ENCODE measurements at places on chromosomes 5 and 9. TPM values are rescaled to one million over a fixed set of nuclear protein-coding genes. Genes with fewer than 3 reads are reported as not detected.

Gene ATP6V1G1
- 96.0 TPM for total RNA-seq

Gene MTRR
- total RNA-seq = 28.4 TPM

Gene TOPORS
- 20.7 TPM for total RNA-seq

Gene FABP6
- 1.2 TPM for total RNA-seq

Gene SCGB3A1
- total RNA-seq = 5.4 TPM

Gene CDKN2B
- 1.8 TPM for total RNA-seq

Gene F2RL2
- total RNA-seq = 311 TPM

DNA sequence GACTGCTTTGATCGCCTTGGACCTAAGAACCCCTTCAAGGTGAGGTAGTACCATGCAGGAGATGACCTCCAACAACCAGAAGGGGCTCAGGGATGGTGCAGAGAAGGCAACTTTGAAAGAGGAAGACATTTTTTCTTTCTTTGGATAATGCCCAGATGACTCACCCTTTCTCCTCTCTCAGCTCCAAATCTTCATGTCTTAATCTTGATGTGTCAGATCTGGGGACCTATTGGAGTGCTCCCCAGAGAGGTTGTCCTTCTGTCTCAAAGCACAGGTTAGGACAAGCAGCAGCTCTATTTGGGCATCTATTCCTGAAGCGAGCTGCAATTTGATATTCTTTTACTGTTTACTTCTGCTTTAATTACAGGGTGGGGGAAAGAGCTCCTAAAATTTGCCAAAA lies 229.9 kb upstream of the MAP3K1 start:
- H3K27ac ChIP-seq = peak overlapping the region; percentile 93
- peaks cover 5% of the 10 kb centered on the region for H3K27me3 ChIP-seq
- no peak overlapping the region for H3K4me3 ChIP-seq

DNA sequence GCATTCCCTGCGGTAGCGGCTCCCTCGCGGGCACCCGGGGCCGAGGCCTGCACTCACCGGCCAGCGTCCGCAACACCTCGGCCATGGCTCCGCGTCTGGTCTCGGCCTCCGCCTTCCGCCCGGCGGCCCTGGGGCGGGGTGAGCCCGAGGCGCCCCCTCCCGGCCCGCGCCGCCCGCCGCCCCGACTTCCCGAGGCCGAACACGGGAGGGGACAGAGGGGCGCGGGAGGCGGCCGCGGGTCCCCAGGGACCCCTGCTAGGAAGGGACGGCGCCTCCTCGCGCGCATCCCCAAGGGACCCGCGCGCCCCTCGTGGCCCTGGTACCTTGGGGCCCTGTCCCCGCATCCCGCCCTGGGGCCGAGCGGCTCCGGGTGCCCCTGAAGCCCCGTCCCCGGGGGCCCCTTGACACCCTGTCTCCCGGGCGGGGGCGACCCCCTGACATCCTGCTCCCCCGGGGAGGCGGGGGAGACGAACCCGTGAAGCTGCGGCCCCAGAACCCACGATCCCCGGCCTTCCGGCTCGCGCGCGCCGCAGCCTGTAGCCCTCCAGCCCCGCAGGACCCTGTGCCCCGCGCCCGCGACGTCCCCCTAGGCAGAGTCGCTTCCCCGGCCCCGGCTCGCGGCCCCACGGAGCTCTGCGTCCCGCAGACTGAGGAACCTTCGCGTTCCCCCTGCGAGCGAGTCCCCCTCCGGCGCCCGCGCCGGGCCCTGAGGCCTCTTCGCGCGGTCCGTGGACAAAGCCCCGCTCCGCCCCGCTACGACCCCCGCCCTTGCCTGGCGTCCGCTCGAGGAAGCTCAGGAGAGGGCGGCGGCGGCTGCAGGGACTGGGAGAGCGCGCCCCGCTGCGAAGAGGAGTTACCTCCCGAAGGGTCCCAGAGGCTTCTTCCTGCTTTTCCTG lies at the start of gene ABO:
TSS of gene ABO (minus strand) at position 97 of the 896 bp plus-strand sequence.
- no peak within 1 kb of the TSS for H3K27ac ChIP-seq
- H3K27me3 ChIP-seq = peaks cover 5% of the 10 kb centered on the region
- peaks cover 4% of the 10 kb centered on the region for H3K4me1 ChIP-seq
- H3K36me3 ChIP-seq = peaks cover 6% of the 10 kb centered on the region
- peak; percentile 45 for DNase-seq

GRCh38 chr9:117783828-117784227 lies 79.6 kb downstream of the TLR4 start:
- H3K27me3 ChIP-seq = peaks cover 3% of the 10 kb centered on the region
- no peaks in the 10 kb centered on the region for H3K36me3 ChIP-seq
- H3K4me3 ChIP-seq = no peak overlapping the region
- H3K4me1 ChIP-seq = peaks cover 6% of the 10 kb centered on the region
- no peak for DNase-seq

- DNase-seq = peak; percentile 18
- no peak overlapping the region for H3K4me3 ChIP-seq
- no peaks in the 10 kb centered on the region for H3K36me3 ChIP-seq
- H3K27me3 ChIP-seq = peaks cover 3% of the 10 kb centered on the region
These were observed 583.5 kb downstream of the ZNF608 start for GRCh38 chr5:124162767-124163532.

GRCh38 chr9:123087359-123087888 lies 54.0 kb downstream of the GPR21 start:
- peaks cover 49% of the 10 kb centered on the region for H3K36me3 ChIP-seq
- H3K4me3 ChIP-seq = no peak overlapping the region
- no peak overlapping the region for H3K27ac ChIP-seq
- no peak for DNase-seq
- peaks cover 19% of the 10 kb centered on the region for H3K4me1 ChIP-seq

DNA sequence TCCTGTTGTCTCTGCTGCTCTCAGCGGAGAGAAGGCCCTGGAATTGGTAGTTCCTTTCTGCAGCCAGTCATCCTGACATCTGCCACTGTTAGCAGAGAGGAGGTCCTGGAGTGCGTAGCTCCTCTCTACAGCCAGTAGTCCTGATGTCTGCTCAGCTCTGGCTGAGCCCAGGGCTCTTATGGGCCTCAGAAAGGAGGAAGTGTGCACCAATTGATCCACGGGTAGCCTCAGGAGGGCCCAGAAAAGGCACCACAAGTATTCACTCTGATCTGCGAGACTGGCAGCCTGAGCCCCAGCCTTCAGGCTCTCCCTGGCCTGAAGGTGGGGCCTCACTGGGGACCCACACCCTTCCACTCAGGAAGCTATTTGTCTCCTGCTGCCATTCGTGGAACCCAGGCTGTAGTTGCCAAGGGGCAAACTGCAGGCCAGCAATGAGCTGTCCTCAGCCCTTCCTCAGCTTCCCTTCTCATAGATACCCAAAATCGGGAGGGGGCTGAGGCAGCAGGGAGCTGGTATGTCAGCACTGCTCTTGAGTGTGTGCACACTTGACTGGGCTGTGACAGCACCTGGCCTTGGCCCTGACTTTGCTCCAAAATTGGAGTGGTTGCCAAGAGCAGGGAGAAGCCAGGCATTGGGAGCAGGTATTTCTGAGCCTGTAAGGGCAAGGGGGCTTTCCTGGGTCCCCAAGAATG lies 1049.5 kb upstream of the ACO1 start:
- H3K36me3 ChIP-seq = no peaks in the 10 kb centered on the region
- peak overlapping the region; percentile 95 for H3K27ac ChIP-seq
- H3K4me1 ChIP-seq = peaks cover 11% of the 10 kb centered on the region
- no peak overlapping the region for H3K4me3 ChIP-seq
- DNase-seq = no peak
- H3K27me3 ChIP-seq = no peaks in the 10 kb centered on the region

DNA sequence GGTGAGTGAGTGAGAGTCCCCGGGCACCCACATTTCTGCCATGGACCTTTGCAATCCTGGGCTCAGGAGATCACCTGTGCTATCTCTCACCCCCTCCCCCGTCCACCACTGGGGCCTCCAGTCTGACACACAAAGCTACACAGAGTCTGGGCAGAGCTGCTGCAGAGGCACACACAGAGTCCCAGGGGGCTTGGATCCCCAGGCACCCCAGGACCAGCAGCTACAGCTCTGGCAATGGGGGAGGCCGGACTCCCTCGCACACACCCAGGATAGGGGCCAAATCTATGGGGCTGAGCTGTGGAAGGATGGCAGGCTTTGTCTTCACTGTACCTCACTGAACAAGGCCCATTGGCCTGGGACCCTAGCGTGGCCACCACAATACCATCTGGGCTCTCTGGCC lies 328.8 kb downstream of the MAN2A1 start:
- H3K4me3 ChIP-seq = no peak overlapping the region
- no peaks in the 10 kb centered on the region for H3K27me3 ChIP-seq
- H3K27ac ChIP-seq = no peak overlapping the region
- no peaks in the 10 kb centered on the region for H3K4me1 ChIP-seq
- H3K36me3 ChIP-seq = no peaks in the 10 kb centered on the region

- H3K4me1 ChIP-seq = no peaks in the 10 kb centered on the region
- H3K27ac ChIP-seq = no peak overlapping the region
- H3K36me3 ChIP-seq = no peaks in the 10 kb centered on the region
- no peak for DNase-seq
These were observed 345.6 kb downstream of the EBF1 start for GRCh38 chr5:158754018-158754514.

GRCh38 chr9:132804576-132805295 lies 73.3 kb downstream of the AK8 start:
- H3K36me3 ChIP-seq = no peaks in the 10 kb centered on the region
- DNase-seq = no peak
- no peak overlapping the region for H3K4me3 ChIP-seq
- no peaks in the 10 kb centered on the region for H3K27me3 ChIP-seq

GRCh38 chr9:32264170-32264864 lies 120.1 kb upstream of the ACO1 start:
- DNase-seq = no peak
- H3K27ac ChIP-seq = no peak overlapping the region
- H3K36me3 ChIP-seq = no peaks in the 10 kb centered on the region
- H3K4me1 ChIP-seq = no peaks in the 10 kb centered on the region
- peaks cover 6% of the 10 kb centered on the region for H3K27me3 ChIP-seq

DNA sequence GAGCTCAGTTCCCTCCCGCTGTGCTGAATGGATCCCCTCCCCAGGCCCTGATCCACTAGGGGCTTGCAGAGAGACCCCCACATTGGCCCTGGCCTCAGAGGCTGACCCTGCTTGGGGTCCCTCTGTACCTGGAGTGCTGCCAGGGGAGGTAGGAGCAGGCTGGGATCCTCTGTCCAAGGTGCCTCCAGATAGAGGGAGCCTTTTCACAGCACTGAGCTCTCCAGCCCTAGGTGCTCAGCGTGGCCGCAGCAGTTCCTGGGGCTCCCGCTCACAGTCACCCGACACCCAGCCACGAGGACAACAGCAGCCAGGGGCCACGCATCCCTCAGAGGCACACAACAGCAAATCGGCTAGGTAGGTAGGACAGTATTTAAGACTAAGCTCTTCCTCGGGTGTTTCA lies 62.2 kb upstream of the IRX2 start:
- H3K4me1 ChIP-seq = no peaks in the 10 kb centered on the region
- no peak overlapping the region for H3K27ac ChIP-seq
- no peaks in the 10 kb centered on the region for H3K27me3 ChIP-seq
- no peak overlapping the region for H3K4me3 ChIP-seq
- no peaks in the 10 kb centered on the region for H3K36me3 ChIP-seq

DNA sequence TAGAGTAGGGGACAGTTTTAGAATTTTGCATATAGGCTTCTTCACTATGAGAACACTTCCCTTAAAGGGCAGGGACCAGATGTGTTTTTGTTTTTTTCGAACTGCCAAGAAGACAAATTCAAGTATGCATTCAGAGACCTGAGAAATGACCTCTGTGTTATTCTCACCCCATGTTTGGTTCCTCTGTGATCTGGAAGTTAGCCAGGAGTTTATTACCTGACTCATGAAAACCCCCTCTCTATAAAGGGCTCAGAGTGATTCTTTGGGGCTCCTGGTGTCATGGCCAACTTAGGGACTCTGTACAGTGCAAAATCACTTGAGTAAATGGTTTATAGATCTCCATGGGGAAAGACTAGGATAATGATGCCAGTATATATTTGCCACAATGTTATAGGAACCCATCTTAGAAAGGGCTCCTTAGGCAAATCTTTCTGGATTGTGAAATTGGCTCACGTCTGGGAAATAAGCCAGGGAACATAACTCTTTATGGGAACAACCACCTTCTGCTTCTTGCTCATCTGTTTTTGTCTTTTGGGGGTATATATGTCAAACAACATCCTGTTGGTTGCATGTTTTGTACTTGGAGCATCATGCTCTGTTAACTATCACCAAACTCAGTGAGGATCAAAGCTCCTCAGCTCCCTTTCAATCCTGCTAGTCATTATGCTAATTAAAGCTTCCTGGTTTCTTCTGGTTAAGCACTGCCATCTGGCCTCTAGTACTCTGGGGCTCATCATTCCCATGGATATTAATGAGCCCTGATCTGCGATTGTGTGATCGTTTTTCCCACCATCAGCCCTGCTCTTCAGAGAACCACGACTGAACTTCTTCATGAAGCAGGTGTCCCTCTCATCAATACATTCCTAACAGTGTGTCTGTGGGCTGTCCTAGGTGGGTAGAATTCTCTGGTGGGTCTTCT lies 173.4 kb upstream of the CDH12 start:
- H3K27me3 ChIP-seq = no peaks in the 10 kb centered on the region
- no peak for DNase-seq
- H3K36me3 ChIP-seq = no peaks in the 10 kb centered on the region
- no peak overlapping the region for H3K27ac ChIP-seq
- H3K4me3 ChIP-seq = no peak overlapping the region
- H3K4me1 ChIP-seq = no peaks in the 10 kb centered on the region

DNA sequence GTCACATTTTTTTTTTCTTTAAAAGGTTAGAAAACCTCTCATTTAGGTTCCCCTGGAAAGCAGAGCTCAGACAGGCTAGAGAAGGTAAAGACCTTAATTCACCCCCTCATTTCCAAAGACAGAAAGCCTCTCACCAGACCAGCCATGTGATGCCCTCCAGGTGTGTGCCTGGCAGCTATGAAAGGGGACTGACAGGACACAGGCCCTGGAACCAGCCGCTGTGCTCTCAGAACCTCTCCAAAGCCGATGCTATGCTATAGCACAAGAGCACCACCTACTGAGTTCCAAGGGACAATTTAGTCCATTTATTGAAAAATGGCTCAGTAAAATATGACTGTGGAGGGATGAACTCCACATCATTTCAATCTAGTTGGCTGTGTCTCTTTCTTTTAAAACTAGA lies 48.8 kb downstream of the FANCC start:
- no peak overlapping the region for H3K4me3 ChIP-seq
- H3K27me3 ChIP-seq = peaks cover 1% of the 10 kb centered on the region
- peaks cover 3% of the 10 kb centered on the region for H3K36me3 ChIP-seq

DNA sequence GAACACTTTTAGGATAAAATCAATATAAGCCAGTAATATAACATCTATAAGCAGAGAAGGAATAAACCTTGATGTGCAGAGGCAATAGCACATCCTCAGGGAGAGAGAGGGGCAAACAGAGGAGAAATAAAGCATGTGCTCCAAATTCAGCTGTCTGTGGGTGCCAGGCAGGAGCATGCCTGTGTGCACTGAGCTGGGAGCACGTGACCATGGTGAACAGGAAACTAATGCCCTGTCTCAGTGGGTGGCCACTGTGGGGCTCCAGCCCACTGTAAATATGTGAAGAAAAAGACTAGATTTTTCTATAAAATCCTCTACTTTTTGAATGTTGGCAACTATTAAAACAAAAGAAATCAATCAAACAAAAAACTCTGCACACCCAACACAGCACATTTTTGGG lies 55.3 kb downstream of the FYB1 start:
- H3K4me3 ChIP-seq = no peak overlapping the region
- H3K27me3 ChIP-seq = no peaks in the 10 kb centered on the region

GRCh38 chr9:129624947-129625346 lies 1.0 kb upstream of the NTMT1 start:
- no peak overlapping the region for H3K4me3 ChIP-seq
- H3K4me1 ChIP-seq = peaks cover 25% of the 10 kb centered on the region
- DNase-seq = no peak
- H3K27ac ChIP-seq = no peak overlapping the region
- H3K27me3 ChIP-seq = peaks cover 11% of the 10 kb centered on the region
- H3K36me3 ChIP-seq = no peaks in the 10 kb centered on the region

- DNase-seq = no peak
- no peak overlapping the region for H3K27ac ChIP-seq
- no peak overlapping the region for H3K4me3 ChIP-seq
These were observed 298.3 kb upstream of the EFNA5 start for GRCh38 chr5:107968998-107969397.
